Natural killer cell treated with Interleukin-12 subunit alpha and Interleukin-12 subunit beta and Interleukin-15 and Interleukin-18, amount 100 ng/mL, for 72 hours (primary cell): ENCODE measurements at places on chromosomes 2 and 18. TPM values are rescaled to one million over a fixed set of nuclear protein-coding genes. Genes with fewer than 3 reads are reported as not detected.

GRCh38 chr18:68676913-68677312 is 38.0 kb downstream of the TMX3 start:
- no peak for DNase-seq
- peaks cover 42% of the 10 kb centered on the region for H3K36me3 ChIP-seq
- no peak overlapping the region for H3K4me3 ChIP-seq
- no peaks in the 10 kb centered on the region for H3K27me3 ChIP-seq
- no peak overlapping the region for H3K27ac ChIP-seq

GRCh38 chr2:114628481-114628880 is 186.0 kb downstream of the DPP10 start:
- no peaks in the 10 kb centered on the region for H3K27me3 ChIP-seq
- no peak overlapping the region for H3K4me3 ChIP-seq
- H3K4me1 ChIP-seq, result no peaks in the 10 kb centered on the region

- peaks cover 2% of the 10 kb centered on the region for H3K27me3 ChIP-seq
- no peaks in the 10 kb centered on the region for H3K4me1 ChIP-seq
- no peak overlapping the region for H3K4me3 ChIP-seq
- peaks cover 4% of the 10 kb centered on the region for H3K36me3 ChIP-seq
- H3K27ac ChIP-seq, result no peak overlapping the region
- no peak for DNase-seq
Measured at GRCh38 chr2:159298967-159299366, 12.5 kb upstream of the WDSUB1 start.

DNA sequence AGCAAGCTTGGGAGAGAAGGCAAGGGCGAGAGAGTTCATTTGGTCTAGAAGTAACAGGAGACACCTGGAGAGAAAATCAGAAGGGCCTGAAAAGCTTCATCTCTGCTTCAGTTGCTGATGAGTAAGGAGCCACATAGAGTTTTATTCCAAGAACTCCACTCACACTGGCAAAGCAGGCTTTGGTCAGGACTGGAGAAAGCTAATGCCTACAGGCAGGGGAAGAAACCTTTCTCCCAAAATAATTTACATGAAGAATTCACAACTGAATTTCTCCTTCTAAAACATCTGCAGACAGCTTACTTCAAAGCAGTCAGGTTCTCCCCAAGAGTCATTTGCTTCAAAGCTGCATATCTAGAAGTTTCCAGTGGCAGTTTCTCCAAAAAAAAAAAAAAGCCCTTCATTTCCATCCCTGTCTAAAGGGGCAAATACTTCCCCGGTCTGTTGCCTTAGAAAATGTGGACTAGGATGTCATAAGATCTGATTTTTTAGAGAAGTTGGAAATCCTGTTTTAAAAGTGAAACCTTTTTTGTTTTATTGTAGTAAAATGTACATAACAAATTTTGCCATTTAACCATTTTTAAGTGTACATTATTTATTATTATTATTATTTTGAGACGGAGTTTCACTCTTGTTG is 46.3 kb downstream of the TMEM247 start:
- H3K4me1 ChIP-seq, result peaks cover 4% of the 10 kb centered on the region
- H3K4me3 ChIP-seq, result no peak overlapping the region
- H3K27ac ChIP-seq, result no peak overlapping the region
- H3K27me3 ChIP-seq, result no peaks in the 10 kb centered on the region

DNA sequence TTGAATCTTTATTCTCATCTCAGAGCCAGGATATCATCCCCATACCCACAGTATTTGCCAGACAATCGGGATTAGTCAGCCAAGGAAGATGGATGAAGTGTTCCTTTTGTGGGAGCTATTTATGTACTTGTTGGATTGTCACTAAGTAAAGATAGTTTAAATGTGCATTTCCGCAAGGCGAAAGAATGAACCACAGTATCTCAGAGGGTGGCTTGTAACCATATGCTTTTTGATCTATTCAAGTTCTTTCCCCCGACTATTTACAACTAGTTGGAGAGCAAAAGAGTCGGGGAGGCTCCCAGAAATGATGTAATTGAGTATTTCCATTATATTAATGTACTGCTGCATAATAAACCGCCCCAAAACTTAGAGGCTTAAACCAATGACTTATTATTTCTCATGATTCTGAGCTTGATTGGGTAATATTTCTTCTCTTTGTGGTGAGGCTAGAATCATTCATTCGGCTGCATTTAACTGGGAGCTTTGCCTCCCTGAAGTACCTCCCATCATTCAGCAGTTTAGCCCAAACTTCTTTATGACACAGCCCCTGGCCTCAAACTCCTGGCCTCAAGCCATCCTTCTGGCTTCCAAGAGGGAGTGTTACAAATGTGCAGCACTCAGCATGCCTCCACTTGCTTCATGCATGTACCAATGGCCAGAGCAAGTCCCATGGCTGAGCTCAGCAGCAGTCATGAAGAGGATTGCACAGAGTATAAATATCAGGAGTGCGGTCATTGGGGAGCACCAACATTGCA is 423.7 kb downstream of the METTL4 start:
- no peak overlapping the region for H3K27ac ChIP-seq
- peaks cover 2% of the 10 kb centered on the region for H3K27me3 ChIP-seq
- DNase-seq, result no peak
- H3K36me3 ChIP-seq, result no peaks in the 10 kb centered on the region

DNA sequence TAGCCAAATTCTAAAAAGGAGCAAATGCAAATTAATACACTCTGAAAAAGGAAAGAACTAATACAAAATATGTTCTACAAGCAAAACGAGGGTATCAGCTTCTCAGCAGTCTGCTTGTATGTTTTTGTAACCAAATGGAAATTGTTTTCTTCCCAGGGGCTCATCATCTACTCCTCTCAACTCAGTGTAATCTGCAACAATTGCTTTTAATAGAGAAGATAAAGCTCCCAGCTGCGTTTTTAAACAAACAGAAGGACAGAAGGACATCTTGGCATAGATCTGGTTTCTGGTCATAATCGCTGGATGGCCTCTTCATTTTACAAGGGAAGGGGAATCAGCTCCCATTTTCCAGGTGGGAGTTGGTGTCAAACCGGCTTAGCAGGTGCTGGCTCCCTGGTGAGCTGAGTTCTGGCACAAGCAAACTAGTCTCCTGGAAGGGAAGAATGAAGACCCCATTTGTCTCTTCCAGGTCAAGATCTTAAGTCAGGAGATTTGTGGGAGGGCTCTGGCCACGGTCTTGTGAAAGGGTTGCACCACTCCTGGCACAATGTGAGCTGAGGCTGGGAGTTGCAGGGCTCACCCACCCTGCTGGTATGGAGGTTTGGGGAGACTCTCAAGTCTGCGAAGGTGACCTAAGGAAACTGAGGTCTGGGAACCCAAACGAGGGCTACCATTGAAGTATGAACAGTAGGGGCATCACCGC is 41.6 kb downstream of the NPPC start:
- no peak overlapping the region for H3K4me3 ChIP-seq
- H3K4me1 ChIP-seq, result no peaks in the 10 kb centered on the region

- peaks cover 9% of the 10 kb centered on the region for H3K4me1 ChIP-seq
- H3K27ac ChIP-seq, result no peak overlapping the region
- DNase-seq, result no peak
- no peak overlapping the region for H3K4me3 ChIP-seq
- H3K36me3 ChIP-seq, result no peaks in the 10 kb centered on the region
- H3K27me3 ChIP-seq, result no peaks in the 10 kb centered on the region
Measured at GRCh38 chr2:100274076-100274475, 48.2 kb downstream of the LONRF2 start.

GRCh38 chr18:48940854-48941611 is 9.7 kb downstream of the SMAD7 start:
- peak overlapping the region; percentile 83 for H3K27ac ChIP-seq
- peak overlapping the region; percentile 88 for H3K4me3 ChIP-seq
- H3K27me3 ChIP-seq, result no peaks in the 10 kb centered on the region
- peaks cover 20% of the 10 kb centered on the region for H3K36me3 ChIP-seq
- H3K4me1 ChIP-seq, result peaks cover 86% of the 10 kb centered on the region
- peak; percentile 82 for DNase-seq

- no peaks in the 10 kb centered on the region for H3K4me1 ChIP-seq
- no peak overlapping the region for H3K27ac ChIP-seq
- no peak overlapping the region for H3K4me3 ChIP-seq
- H3K27me3 ChIP-seq, result no peaks in the 10 kb centered on the region
Measured at GRCh38 chr18:54327818-54328217, 29.8 kb downstream of the STARD6 start.

DNA sequence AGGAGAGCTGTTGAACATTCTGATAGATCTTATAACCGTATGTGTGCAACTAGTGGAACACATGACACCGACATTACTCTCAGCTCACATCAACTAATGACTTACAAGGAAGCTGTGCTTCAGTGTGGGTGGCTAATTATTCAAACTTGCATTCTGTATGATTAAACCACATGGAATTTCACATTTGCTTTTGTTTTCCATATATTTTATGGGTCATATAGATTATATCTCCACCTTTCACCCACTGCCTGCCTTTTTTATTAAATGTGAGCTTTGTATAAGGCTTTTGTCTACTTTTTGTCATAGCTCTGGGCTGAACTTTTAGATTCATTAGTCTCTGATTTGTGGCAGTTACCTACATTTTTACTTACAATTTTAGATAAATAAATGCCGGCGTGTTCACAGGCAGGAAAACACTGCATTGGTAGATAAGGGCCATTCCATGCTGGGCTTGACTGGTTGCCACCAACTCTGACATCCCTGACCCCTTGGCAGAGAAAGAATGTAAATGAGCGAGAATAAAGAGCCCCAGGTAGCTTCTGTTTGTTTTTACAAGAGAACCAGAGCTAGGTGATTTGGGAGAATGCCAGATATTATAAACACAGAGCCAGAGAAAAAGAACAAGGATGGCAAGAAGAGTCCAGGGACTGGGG is 35.7 kb downstream of the LYPD6 start:
- H3K4me1 ChIP-seq, result no peaks in the 10 kb centered on the region
- no peak for DNase-seq
- H3K36me3 ChIP-seq, result no peaks in the 10 kb centered on the region
- H3K4me3 ChIP-seq, result no peak overlapping the region

DNA sequence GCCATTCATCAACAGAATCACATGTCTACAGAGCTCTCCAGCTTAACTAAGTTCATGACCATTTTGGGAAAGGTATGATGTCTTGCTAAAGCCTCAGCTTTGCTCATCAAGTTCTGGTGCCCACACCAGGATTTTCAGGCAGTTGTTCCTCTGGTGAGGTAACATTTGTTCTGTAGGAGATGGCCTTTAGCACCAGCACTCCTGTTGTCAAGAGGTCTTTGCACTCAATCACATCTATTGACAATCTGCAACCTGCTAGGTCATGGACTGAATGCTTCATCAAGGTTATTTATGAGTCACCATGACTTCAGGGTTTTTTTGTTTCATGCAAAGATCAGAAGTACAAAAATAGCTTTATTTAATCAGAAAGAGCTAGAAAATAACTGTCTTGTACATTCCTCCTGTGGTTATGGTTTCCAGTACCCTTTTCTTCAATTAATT is 36.6 kb upstream of the VIT start:
- no peak overlapping the region for H3K27ac ChIP-seq
- H3K36me3 ChIP-seq, result no peaks in the 10 kb centered on the region
- no peak for DNase-seq

DNA sequence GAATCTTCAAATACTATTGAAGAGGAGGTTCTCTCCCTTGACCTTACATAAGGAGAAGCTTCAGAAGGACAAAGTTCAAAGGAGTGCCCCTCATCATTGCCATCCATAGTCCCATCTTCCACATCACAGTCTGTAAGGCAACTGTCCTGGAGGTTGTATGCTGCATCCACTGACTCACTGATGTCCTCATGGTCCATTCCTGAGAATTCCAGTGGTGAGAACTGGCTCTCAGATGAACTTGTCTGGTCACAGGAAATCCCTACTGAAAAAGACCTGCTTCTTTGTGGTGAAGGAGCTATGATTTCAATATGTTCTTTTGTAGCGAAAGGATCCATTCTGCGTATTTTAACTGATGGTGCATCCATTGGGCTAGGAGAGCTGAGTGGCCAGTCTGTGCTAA is 52.2 kb downstream of the EIF2AK3 start:
- no peak for DNase-seq
- H3K27me3 ChIP-seq, result no peaks in the 10 kb centered on the region
- H3K27ac ChIP-seq, result peak overlapping the region; percentile 6
- H3K4me3 ChIP-seq, result peak overlapping the region; percentile 28
- peaks cover 48% of the 10 kb centered on the region for H3K36me3 ChIP-seq
- peaks cover 14% of the 10 kb centered on the region for H3K4me1 ChIP-seq

DNA sequence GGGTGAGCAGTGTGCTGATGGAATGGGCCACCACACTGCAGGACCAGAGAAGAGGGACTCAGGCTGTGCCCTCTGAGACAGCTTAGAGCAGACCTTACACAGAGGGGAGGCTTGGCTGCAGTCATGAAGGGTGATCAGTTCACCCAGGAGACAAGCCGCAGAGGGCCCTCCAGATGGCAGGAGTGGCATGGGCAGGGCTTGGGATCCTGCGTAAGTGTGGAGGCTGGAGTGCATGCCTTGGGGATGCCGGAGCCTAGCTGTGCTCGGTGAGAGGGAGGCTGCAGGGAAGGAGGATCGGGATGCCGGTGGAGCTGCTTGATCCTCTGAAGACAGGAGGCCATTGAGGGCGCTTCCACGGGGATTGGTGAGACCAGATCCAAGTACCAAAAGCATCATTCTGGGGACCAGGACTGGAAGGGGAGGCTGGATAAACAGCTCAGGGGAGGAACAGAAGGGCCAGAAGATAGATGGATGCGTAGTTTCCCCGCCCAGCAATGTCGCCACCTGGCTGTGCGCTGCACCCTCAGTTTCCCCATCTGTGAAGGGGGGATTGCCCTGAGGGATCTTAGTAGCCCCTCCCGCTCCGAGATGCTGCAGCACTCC is 163.4 kb downstream of the INHBB start:
- DNase-seq, result no peak
- H3K27ac ChIP-seq, result no peak overlapping the region
- H3K4me1 ChIP-seq, result no peaks in the 10 kb centered on the region

- H3K27ac ChIP-seq, result no peak overlapping the region
- no peak for DNase-seq
- no peaks in the 10 kb centered on the region for H3K4me1 ChIP-seq
- no peaks in the 10 kb centered on the region for H3K27me3 ChIP-seq
- no peaks in the 10 kb centered on the region for H3K36me3 ChIP-seq
Measured at GRCh38 chr18:31274931-31275330, 43.0 kb upstream of the DSG1 start.

GRCh38 chr18:76764291-76764901 is 58.0 kb upstream of the ZNF236 start:
- H3K27ac ChIP-seq, result no peak overlapping the region
- H3K4me1 ChIP-seq, result peaks cover 55% of the 10 kb centered on the region
- no peak overlapping the region for H3K4me3 ChIP-seq
- no peak for DNase-seq
- peaks cover 18% of the 10 kb centered on the region for H3K36me3 ChIP-seq
- no peaks in the 10 kb centered on the region for H3K27me3 ChIP-seq

GRCh38 chr2:103289105-103289725 is 527.4 kb downstream of the TMEM182 start:
- H3K27me3 ChIP-seq, result no peaks in the 10 kb centered on the region
- no peak for DNase-seq
- H3K4me1 ChIP-seq, result no peaks in the 10 kb centered on the region
- no peak overlapping the region for H3K27ac ChIP-seq
- H3K36me3 ChIP-seq, result no peaks in the 10 kb centered on the region

Gene ATP6V1B1
- 7.2 TPM for total RNA-seq

Gene RUFY4
- total RNA-seq, result not detected

Gene ZNF385B
- total RNA-seq, result not detected

Gene VWA3B
- not detected for total RNA-seq

Gene AMER3
- not detected for total RNA-seq

Gene ALKAL2
- 1.4 TPM for total RNA-seq

Gene GAREM1
- not detected for total RNA-seq
